ENCODE measurements at places on chromosomes 12 and 14. TPM values are rescaled to one million over a fixed set of nuclear protein-coding genes. Genes with fewer than 3 reads are reported as not detected.

NPFF gene
- 0.12 TPM for polyA plus RNA-seq

KRT4 gene
- 8,130 TPM for polyA plus RNA-seq

SLC10A1 gene
- polyA plus RNA-seq, result not detected

PRR4 gene
- 3.3 TPM for polyA plus RNA-seq

CABP1 gene
- 0.48 TPM for polyA plus RNA-seq

TSPAN19 gene
- polyA plus RNA-seq, result 0.05 TPM

LMNTD1 gene
- polyA plus RNA-seq, result not detected

NXPH4 gene
- 1.3 TPM for polyA plus RNA-seq

CMKLR1 gene
- polyA plus RNA-seq, result 0.45 TPM

RILPL2 gene
- polyA plus RNA-seq, result 2.3 TPM

AQP2 gene
- not detected for polyA plus RNA-seq

LALBA gene
- not detected for polyA plus RNA-seq

IL22 gene
- polyA plus RNA-seq, result 0.36 TPM

GPR65 gene
- 0.22 TPM for polyA plus RNA-seq

OAS1 gene
- polyA plus RNA-seq, result 47.9 TPM

HPD gene
- polyA plus RNA-seq, result 0.29 TPM
